Astrocyte of the cerebellum (primary cell): ENCODE measurements at places on chromosomes 2 and 18.
A peak's percentile ranks its signal among the peaks of the same experiment; 100 is the strongest.

DNA sequence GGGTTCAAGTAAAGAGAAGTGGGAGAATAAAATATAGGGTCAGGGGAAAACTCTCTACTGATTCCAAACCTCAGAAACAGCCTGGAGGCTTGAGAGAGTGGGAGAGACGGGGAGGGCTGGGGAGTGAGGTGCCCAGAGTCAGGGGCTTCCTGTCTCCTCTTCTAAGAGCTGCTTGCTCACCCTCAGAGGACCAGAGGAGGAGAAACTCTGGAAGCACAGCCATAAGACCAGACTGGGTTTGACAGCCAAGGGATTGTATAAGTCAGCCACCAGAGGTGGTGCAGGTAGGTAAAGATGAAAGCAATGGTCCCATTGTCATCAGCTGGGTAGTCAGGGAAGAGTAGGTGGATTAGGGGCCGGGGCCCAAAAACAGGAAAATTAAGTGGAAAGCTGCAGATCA, 259.4 kb downstream of the TNS1 start:
- DNase-seq: no peak

- DNase-seq: no peak
Measured at GRCh38 chr2:42918671-42919318, 126.4 kb upstream of the HAAO start.

- no peak for DNase-seq
Measured at GRCh38 chr18:68564351-68564750, 150.6 kb downstream of the TMX3 start.

- no peak for DNase-seq
Measured at GRCh38 chr2:150327564-150328489, 159.6 kb downstream of the RND3 start.

- DNase-seq: no peak
Measured at GRCh38 chr18:63730773-63731172, 28.0 kb downstream of the SERPINB11 start.

DNA sequence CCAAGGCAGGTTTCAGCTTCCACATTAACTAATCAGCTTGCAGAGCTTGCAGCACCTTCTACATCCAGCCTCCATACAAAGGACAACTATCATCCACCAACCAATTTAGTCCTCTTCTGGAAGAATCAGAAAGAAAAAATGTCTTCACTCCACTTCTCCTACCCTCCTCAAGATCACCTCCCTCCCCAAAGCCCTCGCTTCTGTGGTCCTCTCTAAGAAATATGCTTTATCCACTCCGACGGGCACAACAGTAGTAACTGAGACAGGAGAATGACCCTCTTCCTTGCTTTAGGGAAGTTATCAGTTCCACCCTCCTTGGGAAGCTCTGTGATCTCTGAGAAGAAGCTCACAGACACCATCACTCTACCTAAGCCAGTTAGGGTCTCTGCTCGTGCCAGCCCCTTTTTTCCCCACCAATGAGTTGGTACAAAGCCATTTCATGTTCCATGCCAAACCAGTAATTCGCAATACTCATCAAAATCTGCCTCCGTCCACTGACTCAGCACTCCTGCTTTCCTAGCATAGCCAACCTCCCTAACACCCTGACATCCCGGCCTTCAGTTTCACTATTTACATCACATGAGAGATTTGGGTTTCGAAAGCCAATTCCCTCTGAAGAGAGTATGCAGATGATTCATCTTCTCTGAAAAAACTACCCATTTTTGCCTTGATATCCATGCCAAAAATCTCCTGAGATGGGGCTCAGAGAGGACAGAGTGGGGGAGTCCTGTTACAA, 114.1 kb upstream of the PKDCC start:
- peak; percentile 86 for DNase-seq

DNA sequence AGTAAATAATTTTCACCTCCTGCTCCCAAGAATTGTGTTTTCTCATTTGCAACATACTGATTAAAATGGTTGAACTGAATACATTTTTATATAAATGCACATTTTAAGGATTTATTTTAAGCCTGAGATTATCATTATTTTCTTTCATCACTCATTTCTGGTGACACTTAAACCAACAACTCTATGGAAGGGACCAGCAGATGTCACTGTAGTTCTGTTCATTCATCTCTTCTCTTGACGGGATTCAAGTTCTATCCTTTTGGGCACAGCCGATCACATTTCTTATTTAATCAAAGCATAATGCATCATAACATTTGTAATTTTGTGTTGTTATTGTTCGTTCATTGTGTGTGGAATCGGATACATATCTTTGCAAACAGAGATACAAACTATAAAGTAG, 417.9 kb downstream of the HRH4 start:
- DNase-seq: peak; percentile 49
